Activated CD4-positive, alpha-beta T cell treated with anti-CD3 and anti-CD28 coated beads, Interleukin-2, amount 10 ng/mL, durations not matched to agents 24 days and 14 days (primary cell): ENCODE measurements at places on chromosomes 16 and 17. TPM values are rescaled to one million over a fixed set of nuclear protein-coding genes. Genes with fewer than 3 reads are reported as not detected.

Gene TBX2
- not detected in 2 replicates for total RNA-seq

DNA sequence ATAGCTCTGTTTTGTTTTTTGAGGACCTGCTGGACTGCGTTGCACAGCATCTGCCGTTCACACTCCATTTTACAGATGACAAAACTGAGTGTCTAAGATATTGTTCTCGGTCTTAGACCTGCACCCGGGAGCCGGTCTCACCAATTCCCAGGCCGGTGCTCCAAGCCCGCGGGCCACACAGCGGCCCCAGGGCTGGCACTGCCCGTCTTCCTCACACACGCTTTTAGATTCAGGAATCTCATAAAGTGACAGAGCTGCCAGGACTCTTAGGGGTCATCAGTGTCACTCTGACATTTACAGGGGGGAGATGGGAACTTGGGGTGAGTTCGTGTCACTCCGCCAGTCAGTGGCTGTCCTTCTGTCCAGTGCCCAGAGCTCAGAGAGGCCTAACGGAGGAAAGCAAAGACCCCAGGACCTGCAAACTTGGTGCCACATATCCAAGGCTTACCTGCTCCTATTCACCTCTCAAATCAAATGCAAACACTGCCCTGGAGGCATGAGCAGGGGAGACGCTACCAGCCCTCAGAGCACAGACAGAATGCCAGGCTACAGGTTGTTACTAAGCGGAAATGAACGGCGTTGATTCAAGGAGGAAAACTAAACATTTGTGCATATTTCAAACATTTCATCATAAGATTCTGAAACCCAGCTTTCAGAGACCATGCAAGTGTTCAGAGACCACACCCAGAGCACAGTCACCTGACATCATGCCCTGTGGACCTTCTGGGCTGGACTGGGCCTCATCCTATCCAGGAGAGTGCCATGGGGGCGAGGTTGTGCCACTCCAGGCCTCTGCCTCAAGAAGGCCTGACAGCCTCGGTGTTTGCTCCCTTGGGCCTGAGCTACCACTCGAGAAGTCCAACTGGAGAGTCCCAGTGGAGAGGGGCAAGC lies 29.5 kb downstream of the TNFRSF13B start:
- H3K27me3 ChIP-seq: peaks cover 7% of the 10 kb centered on the region
- no peak overlapping the region for H3K4me3 ChIP-seq
- H3K4me1 ChIP-seq: no peaks in the 10 kb centered on the region
- H3K27ac ChIP-seq: no peak overlapping the region
- no peaks in the 10 kb centered on the region for H3K36me3 ChIP-seq

DNA sequence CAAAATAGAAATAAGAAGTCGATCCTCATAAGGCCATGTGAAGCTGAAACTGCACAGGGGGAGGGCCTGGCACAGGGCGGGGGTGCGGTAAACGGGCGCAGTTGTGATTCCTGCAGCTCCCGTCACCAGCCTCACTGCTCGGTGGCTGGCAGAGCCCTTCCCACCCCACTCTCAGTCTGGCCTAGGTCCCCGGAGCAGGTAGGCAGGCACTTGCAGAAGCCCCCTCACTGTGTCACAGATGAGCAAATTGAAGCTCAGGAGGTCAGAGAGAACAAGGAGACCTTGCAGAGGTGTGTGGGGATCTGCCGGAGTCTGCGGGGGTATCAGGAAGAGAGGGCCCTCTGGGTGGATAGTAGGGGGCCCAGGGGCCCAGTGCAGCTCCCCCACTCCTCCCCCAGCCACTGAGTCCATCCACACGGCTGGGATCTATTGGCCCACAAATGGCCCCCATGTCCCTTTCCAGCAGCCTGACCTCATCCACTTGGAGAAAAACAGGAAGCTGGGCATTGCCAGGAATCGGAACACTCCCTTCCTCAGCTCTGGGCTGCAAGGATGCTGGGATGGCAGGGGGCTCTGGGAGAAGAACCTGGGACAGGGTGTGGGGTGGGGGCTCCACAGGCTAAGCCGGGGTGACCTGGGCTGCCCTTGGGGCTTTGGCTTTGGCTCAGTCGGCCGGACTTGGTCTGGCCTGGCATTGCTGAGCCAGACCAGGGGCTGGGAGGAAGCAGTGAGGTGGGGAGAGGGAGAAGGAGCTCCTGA lies 21.4 kb upstream of the MAP3K14 start:
- no peak overlapping the region for H3K4me3 ChIP-seq
- H3K36me3 ChIP-seq: no peaks in the 10 kb centered on the region
- H3K4me1 ChIP-seq: peaks cover 12% of the 10 kb centered on the region
- no peak for DNase-seq
- peaks cover 2% of the 10 kb centered on the region for H3K27me3 ChIP-seq

- H3K4me3 ChIP-seq: no peak overlapping the region
- H3K4me1 ChIP-seq: peaks cover 29% of the 10 kb centered on the region
- H3K36me3 ChIP-seq: no peaks in the 10 kb centered on the region
- H3K27ac ChIP-seq: no peak overlapping the region
Observed at GRCh38 chr17:4501295-4501949, 2.7 kb downstream of the SPNS2 start.

DNA sequence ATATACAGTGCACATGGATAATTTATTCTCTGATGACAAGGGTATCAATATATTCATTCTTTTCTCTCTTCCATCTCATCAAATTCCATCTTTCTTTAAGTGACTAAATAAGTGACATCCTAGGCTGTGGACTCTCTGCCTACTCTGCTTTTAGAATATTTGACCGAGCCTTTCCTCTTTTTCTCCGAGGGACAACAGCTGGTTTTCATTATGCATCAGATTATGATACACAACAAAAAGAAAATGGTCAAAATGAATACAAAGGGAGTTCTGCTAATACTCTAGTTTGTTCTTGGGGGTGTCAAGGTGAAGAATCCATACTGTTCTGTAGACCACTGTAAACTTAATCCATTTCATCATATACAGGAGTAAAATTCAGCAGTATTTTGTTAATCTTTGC lies 942.6 kb downstream of the KCNJ2 start:
- no peaks in the 10 kb centered on the region for H3K4me1 ChIP-seq
- H3K27me3 ChIP-seq: no peaks in the 10 kb centered on the region
- no peak overlapping the region for H3K27ac ChIP-seq
- H3K4me3 ChIP-seq: no peak overlapping the region
- H3K36me3 ChIP-seq: no peaks in the 10 kb centered on the region
- DNase-seq: no peak

DNA sequence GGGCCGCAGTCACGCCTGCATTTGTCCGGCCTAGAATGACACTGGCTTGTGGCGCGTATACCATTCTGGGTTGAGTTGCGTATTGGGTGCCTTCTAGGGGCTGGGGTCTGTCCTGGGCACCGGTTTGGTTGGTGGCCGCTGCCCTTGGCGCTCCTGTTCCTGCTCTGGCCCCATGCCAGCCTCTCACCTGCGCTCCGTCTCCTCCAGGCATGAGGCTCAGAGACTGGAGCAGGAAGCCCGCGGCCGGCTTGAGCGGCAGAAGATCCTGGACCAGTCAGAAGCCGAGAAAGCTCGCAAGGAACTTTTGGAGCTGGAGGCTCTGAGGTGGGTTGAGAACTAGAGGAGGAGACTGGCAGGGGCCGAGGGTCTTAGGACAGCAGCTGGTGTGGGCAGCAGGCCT lies 17.4 kb downstream of the CDIPT start:
- no peak overlapping the region for H3K4me3 ChIP-seq
- H3K4me1 ChIP-seq: peaks cover 2% of the 10 kb centered on the region
- DNase-seq: no peak
- peaks cover 45% of the 10 kb centered on the region for H3K36me3 ChIP-seq
